ENCODE measurements at places on chromosomes 7 and 10.

- no peak for DNase-seq
These were observed 44.1 kb downstream of the HGF start for GRCh38 chr7:81725812-81726127.

DNA sequence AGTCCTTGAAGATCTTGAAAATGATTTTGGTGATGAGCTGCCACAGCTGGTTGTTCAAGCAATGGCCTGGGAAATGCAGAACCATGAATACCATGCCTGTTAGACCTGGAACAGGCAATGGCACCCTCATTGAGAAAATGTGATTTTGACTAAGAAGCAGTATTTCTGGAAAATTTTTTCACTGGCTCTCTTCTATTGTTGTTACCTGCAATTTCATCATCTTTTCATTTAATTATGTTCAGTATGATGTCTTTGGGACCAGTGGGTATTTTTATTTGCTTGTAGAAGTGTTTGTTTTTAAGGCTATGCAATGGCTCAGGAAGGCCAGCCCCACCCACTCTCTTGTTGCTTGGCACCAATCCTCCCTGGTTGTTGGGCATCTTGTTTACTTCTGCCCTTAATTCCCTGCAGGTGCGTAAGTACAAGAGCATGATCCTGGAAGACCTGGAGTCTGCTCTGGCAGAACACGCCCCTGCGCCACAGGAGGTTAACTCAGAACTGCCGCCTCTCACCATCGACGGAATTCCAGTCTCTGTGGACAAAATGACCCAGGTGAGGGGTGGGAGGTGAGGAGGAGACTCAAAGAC lies 78.6 kb downstream of the NRF1 start:
- peak; percentile 80 for DNase-seq

GRCh38 chr10:3887885-3888476 lies 103.0 kb upstream of the KLF6 start:
- DNase-seq: no peak

DNA sequence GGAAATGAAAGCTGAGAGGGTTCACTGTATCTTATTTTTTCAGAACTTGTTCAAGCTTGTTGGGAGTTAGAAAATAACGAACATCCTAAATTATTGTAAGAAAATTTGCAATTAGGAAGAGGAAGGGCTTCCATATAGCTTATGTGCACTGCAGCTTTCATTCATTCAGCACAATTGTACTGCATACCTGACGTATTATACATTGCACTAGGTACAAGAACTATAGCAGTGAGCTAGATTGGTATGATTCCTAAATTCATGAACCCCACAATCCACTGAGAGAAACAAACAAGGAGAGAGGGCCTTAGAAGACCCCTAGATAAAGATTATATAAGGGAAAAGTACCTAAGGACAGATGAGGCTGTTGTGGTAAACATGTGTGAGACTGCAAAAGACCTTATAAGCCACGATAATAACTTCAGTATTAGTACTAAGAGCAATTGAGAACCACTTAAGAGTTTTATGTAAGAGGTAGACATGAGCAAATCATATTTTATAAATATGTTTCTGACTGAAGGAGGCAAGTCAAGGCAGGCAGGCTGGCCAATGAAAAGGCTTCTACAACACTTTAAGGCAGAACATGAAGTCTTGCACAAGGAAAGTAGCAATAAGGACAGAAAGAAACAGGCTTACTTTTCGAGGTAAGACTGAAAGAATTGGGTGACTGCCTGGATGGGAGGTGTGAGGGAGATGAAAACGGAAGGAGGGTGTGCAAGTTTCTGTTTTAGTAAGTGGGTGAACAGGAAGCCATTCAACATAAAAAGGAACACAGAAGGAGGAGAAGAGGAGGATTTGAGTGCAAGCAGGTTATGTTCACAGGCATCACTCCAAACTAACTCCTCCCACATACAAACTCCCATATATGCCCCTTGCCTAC lies 77.9 kb upstream of the LRRN3 start:
- DNase-seq: no peak

- no peak for DNase-seq
These were observed 67.3 kb downstream of the CACUL1 start for GRCh38 chr10:118687472-118687871.

DNA sequence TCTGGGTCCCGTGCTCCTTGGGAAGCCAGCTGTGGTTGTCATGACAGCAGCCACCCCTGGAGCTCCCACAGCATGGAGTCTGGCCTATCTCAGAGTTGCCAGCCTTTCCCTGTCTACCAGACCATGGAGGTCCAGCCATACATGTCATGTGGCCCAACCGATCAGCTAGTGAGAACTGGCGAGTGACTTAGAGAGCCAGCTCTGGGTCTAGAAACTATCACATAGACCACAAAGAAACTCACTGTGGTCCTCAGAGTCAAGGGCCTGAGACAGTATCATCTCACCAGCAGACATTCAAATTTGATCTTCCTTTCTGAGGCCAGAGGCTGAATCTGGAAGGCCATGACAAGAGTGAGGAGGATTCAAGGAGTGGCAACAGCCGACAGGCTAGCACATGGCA lies 223.3 kb upstream of the GPR26 start:
- DNase-seq: no peak

GRCh38 chr7:99125505-99125865 lies 18.4 kb downstream of the SMURF1 start:
- DNase-seq: peak; percentile 75

DNA sequence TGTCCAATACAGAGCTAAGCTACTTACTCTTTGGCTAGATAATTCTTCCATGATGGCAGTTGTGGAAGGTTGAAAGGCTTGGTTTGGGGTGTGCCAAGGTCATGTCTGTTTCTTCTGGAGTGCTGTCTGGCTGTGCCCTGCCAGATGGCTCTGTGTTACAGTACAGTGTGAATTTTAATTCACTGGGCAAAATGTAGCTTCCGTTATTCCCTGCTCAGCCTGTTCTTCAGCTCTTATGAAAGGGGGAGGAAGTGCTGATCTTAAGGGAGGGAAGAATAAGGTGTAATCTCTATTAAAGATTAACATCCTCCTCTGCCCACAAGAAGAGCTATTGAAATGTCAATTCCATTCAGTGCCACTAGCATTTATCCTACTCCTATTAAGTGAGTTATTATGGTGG lies 52.2 kb downstream of the SND1 start:
- no peak for DNase-seq

DNA sequence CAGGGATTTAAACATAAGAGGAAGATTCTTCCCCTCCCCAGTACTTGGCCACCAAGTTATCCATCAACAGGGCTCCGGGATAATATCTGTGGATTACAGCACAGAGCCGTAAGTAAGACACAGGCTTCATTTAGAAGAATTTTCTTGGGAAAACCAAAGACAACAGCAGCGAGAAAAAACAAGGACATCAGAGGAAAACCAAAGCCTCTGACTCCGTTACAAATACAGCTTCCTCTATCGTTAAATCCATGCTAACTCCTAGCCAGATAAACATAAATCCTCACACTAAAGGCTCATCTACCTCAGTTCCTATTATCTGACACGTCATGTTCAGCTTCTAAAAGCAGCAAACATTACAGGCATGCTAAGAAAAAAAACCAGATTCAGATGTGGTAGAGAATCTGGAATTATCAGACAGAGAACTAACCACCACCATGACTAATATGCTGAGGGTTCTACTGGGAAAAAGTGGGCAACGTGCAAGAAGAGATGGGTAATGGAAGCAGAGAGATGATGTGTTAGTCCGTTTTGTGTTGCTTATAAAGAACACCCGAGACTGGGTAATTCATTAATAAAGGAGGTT lies 48.4 kb downstream of the BRI3 start:
- no peak for DNase-seq
